ENCODE measurements at places on chromosomes 5 and 9. TPM values are rescaled to one million over a fixed set of nuclear protein-coding genes. Genes with fewer than 3 reads are reported as not detected.

NMUR2 gene
- total RNA-seq, result not detected

GRCh38 chr9:105127863-105128220 lies 116.6 kb upstream of the SLC44A1 start:
- H3K27ac ChIP-seq, result no peak overlapping the region
- H3K27me3 ChIP-seq, result no peaks in the 10 kb centered on the region
- H3K4me3 ChIP-seq, result no peak overlapping the region
- no peak for DNase-seq

- H3K36me3 ChIP-seq, result no peaks in the 10 kb centered on the region
- no peaks in the 10 kb centered on the region for H3K27me3 ChIP-seq
- no peak overlapping the region for H3K27ac ChIP-seq
- no peaks in the 10 kb centered on the region for H3K4me1 ChIP-seq
- DNase-seq, result no peak
- no peak overlapping the region for H3K4me3 ChIP-seq
These were observed 1068.6 kb downstream of the TAF11L14 start for GRCh38 chr5:18702821-18703220.

DNA sequence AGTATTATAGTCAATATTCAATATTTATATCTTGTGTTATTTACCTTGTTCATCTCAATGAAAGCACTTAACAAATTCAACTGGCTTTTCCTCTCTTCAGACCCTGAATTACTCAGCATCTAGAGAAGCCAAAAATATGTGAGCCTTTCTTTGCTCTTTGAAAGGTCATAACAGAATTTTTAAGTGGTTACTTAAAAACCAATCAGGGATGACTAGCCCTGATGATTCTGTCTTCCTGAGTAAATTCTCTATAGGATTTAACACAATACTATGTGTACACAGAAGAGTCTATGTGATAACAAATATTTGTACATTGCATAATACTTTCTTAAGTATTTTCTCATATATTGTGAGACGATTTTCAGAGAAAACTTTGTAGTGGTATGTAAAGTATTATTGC lies 546.3 kb downstream of the MAT2B start:
- DNase-seq, result no peak
- H3K27me3 ChIP-seq, result no peaks in the 10 kb centered on the region
- no peak overlapping the region for H3K27ac ChIP-seq
- peaks cover 2% of the 10 kb centered on the region for H3K4me1 ChIP-seq
- no peaks in the 10 kb centered on the region for H3K36me3 ChIP-seq

FOXD1 gene
- 15.2 TPM for total RNA-seq

- no peak overlapping the region for H3K27ac ChIP-seq
- H3K36me3 ChIP-seq, result no peaks in the 10 kb centered on the region
- H3K4me1 ChIP-seq, result peaks cover 3% of the 10 kb centered on the region
- H3K27me3 ChIP-seq, result no peaks in the 10 kb centered on the region
These were observed 858.6 kb downstream of the PTPRD start for GRCh38 chr9:9754186-9754585.

Measured in aorta (tissue), 5 donors.